ENCODE measurements at places on chromosomes 3 and 15.
A peak's percentile ranks its signal among the peaks of the same experiment; 100 is the strongest.

- DNase-seq = no peak
Measured at GRCh38 chr3:195003006-195003892, 267.7 kb downstream of the XXYLT1 start.

DNA sequence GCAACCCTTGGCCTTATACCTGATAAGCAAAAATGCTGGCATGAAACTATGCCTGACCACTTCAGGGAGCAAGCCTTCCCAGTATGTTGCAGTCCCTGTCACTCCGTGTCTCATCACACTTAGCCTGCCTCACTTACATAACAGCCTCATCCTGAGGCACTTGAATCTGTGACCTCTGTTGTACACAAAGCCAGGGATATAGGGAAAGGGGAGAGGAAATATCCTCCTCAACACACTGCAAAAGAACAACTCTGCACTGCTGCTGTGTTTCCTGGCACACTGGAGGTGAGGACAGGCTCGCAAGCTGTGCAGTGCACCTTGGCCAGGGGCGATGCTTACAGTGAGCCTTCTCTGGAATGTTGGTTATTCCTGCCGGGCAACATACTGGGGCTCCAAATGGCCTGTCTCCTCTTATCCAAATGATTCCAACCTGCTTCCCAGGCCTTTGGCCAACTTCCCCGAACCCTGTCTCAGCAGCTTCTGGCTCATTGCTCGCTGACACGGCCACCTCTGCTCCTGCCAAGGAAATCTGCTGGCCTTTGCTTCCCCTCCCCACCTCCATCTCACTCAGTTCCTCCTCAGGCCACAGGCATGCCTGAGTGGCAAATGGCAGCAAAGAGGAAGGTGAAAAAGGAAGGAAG, 109.2 kb downstream of the CD47 start:
- no peak for DNase-seq

DNA sequence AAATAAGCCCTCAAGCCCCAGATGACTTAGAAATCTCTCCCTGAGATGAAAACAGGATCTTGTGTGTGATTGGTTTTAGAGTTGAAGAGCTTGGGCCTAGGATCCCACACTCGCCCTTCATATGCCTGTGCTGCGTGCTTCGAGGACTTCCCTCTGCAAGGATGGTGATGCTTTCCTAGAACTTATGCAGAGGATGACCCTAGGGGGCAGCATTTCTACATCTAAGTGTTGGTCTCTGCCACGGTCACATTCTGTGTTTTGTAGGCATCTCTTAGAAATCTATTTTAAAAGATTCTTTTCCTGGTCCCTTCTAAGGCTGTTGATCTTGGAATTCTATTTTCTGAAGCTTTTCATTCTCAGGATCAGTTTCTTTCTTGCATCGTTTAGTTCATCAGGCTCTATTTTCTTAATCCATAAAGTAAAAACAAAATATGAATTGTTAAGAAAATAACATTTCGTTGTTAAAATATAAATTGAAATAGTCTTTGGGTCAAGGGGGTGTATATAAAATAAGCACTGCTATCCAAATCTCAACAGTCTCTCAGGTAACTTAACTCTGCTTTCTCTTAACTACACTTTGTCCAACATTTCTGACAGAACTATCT, 45.7 kb downstream of the WDR76 start:
- DNase-seq = peak; percentile 43

DNA sequence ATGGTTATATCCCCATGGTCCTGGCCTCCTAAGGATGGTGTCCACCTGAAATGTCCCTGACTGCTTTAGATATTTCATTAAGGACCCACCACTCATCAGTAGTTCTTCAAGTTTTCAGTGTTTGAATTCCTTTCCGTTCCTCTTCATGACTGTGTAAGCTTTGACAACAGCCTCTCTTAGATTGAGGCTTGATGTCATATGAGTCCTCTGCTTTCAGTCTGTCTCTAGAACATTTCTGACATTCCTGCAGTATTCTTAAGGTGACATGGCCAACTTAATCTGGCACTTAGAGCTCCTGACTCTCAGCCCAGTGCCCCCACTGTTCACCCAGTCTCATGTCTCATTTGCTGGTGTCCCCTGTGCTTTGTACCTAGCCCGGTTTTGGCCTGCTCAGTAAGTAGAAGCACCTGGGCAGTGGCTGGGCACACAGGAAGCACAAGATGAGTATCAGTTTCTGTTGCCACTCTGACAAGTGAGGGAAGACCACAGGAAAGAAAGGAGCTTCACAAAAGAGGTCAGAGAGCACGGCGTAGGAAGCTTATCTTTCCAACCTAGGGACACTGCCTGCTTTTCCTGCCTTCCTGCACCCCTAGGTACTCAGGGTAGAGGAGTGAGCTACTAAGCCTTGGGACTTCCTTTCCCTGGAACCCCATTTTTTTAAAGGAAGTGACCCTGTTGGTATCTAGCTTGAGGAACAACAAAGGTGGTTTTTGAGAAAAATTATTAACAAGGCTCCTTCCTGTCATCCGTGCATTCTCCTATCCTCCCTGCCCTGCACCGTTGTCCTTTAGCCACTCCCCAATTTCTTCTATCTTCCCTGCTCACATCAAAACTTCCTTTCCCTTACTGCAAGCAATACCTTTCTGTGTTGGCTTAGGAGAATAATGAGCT, 103.1 kb downstream of the KLHL25 start:
- no peak for DNase-seq

DNA sequence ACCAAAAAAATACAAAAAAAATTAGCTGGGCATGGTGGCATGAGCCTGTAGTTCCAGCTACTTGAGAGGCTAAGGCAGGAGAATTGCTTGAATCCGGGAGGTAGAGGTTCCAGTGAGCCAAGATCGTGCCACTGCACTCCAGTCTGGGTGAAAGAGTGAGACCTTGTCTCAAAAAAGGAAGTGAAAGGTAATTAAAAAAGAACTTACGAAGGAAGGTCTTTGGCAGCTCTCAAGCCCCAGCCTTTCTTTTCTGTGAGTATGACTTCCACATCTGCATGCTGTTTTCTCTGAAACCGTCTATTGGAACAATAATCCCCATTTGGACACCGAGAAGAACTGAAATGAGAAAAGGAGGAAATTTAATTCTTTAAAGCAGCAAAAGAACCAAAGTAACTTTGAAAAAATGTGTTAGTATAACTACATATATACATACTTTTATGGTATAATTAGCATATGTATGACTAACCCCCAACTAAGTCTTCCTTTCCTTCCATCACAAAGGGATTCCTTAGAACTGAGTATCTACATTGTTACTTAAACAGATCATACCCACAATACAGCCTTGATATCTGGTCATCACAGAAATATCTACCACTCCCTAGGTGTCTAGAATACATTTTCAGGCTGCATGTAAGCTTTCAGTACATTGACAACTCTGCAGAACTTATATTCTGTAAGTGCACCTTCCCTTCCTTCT, 50.1 kb downstream of the SETD2 start:
- no peak for DNase-seq

DNA sequence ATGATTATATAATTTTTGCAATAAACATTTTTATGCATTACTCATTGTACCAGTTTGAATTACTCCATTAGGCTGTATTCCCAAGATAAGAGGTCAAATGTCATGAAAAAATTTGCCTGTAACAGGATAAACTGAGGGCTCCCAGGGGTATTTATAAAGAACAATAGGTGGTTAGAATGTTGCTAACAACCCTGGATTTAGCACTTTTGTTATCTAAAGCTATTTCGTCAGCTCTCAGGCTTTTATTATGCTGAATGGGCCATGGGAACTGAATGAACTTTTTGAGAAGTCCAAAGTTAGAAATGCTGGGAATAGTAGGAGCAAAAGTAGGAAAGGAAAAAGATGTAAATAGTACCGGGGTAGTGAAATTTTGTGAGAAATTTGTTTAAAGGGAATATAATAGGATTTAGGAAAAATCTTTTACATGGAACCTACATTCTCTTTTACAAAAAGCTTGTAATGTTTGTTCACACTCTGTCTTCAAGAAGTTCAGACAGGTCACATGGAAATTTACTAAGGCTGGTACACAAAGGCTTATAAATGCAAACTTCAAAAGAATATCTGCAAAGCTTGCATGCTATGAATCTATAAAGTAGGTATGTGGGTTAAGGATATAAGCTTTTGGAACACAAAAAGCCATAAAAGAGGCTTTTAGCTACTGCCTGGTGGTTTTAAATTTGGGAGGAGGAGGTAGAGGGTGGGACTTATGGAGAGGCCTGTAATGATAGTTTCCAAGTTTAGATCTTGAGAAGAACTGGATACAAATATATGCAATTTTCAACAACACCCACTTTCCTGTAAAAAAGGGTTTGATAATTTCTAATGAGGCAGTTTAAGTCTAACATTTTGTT, 445.8 kb upstream of the NAALADL2 start:
- DNase-seq = no peak

DNA sequence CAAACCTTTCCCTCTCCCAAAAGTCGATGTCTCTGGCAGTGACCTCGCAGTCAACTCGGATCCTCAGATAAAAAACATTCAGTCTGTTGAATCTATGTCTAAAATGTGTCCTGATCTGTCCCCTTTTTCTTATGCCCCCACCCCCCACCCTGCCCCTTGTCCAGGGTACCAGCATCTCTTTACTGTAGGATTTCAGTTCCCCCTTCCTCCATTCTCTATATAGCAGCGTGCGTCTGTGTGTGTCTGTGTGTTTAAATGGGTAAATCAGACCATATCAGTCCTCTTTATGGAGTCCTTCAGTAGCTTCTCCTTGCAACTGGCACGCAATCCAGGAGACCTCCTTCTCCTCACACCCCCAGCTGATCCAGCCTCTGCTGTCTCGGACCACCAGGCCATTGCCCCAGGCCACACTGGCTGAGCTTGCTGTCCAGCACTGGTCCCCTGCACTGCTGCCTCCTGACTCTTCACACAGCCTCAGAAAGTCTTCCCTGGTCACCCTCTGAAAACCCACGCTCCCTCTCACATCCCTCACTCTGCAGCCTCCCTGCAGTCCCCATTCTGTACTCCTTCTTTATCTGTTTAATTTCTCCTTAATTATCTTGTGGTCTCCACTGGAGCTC, 1.5 kb downstream of the LRRK1 start:
- DNase-seq = no peak

DNA sequence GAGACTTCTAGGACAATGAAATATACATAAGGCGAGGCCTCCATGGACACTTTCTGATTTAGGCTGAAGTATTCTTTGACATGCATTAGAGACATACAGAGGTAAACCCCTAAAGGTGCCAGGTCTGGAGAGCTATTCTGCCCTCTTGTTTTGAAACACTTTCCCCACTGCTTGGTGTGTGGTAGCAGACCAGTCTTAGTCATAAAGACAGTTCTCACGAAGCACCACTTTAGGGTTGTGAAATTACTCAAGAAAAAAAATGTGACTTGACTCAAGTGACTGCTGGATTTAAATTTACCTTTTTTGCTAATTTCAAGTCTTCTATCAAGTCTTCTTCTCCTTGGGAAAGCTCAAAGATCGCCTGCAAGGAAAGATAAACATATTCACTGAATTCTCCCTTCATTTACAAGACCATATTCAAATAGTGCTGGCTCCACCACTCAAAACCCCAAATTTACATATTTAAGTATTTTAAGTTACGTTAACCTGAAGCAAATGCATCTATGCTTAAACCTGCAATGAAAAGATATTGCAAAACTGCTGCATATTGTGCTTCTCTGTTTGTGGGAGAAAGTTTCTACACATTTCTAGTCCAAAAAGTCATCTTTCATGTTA, 48.4 kb downstream of the ARHGEF3 start:
- DNase-seq = no peak

DNA sequence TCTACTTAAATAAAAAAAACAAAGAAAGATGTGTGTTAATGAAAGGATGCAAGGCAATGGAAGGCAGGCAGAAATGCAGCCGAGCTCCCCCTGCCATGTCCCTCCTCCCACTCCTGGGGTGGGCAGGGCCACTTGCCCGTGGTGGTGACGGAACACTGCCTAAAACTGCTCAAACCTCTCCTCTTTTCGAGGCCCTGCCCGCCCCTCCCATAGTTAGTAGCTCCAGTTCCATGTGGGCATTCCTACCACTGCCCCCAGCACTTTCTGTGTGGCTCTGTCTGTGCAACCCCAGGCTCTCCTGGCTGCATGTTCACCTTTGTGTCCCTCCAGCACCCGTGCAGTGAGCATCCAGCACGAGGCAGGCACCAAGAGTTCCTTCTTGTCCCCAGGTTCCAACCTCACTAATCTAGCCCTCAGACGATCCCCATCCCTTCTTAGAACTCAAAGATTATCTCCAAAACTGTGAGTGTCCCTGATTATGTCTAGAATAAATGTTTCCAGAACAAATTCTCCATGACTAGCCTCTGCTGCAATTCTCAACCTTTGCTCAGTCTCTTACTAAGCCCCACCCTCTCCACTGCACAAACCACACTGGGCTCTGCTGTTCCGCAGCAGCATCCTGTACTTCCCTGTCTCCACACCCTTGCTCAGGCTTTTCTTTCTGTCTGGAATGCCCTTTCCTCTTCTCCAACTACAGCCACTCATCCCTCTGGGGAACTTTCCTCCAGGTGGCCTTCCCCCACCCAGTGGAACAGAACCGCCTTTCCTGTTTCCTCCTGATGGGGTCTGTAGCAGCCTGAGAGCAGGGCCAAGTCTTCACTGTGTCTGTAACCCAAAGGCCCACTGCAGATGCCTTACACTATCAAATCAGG, 32.6 kb upstream of the SPTBN5 start:
- no peak for DNase-seq

- DNase-seq = peak; percentile 42
Measured at GRCh38 chr3:27990324-27990723, 251.1 kb upstream of the CMC1 start.

GRCh38 chr3:24046214-24046613, 101.1 kb downstream of the NR1D2 start:
- DNase-seq = no peak

DNA sequence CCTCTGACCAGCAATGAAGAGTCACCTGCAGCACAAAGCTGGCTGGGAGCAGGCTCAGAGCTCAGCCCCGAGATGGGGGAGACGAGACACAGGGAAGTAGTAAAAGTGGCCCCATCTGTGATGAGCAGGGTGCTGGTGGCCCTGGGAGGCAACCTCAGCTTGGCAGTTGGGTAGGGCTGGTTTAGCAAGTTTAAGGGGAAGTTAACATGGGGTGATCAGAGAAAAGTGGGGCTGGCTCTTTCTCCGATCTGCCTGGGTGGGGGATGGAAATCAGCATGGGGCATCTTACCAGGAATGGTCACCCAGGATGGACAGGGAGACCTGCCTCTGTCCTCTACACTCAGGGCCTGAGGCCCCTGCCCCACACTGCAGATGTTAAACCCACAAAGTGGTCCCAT, 29.9 kb upstream of the SFMBT1 start:
- DNase-seq = no peak

DNA sequence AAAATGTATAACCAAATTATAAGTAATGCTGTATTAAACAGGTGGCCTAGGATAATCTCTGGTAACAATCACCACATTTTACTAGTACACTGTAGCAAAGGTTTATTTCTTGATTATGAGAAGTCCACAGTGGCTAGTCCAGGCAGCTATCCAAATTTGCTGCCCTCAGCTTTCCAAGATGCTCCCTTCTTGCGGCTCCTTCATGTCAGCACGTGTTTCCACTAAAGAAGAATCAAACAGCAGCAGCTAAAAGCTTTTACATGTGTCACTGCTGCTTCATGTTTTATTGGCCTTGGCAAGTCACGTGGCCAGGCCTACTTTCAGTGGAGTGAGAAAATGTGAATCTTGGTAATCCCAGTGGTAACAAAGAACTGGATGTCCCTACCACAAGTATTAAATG, 5.6 kb upstream of the RBMS3 start:
- no peak for DNase-seq
